Stimulated activated CD4-positive, alpha-beta T cell treated with anti-CD3 and anti-CD28 coated beads, Interleukin-1b, Interleukin-23, amount 100 ng/mL, for 1 hour (primary cell): ENCODE measurements at places on chromosomes 4 and X.

DNA sequence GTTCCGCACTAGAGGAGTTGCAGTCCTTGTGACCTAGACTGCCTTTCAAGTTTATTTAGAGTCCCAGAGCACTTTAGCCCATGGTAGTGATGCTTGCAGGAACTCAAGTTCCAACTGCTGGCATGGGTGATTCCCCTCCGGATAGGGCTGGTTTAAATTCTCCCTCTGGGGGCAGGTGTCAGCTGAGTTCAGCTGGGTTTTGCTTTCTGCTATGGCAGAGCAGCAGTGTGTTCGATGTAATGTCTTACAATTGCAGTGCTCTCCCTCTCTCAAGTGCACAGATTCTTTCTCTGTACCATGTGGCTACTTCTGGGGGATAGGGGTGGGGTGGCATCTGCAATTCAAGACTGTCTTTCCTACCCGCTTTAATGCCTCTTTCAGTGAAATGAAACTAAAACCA lies 164.8 kb upstream of the ZIC3 start:
- no peak for DNase-seq

DNA sequence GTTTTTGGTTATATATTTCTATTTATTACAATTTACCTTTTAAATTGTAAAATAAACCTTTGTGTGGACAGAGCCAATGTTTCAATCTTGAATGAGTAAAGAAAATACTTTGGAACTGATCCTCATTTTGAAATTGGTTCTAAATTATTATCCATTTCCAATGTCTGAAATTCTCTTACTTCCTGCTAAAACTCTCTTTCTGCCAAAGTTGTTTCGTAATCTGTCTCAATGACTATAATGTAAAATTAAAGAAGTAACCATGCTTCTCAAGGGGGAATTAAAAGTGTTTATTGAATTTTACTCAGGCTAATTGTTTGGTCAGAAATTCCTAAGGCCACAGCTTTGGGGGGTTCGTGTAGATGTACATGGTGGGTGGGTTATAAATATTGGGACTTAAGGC lies 34.8 kb downstream of the YIPF6 start:
- DNase-seq = no peak

DNA sequence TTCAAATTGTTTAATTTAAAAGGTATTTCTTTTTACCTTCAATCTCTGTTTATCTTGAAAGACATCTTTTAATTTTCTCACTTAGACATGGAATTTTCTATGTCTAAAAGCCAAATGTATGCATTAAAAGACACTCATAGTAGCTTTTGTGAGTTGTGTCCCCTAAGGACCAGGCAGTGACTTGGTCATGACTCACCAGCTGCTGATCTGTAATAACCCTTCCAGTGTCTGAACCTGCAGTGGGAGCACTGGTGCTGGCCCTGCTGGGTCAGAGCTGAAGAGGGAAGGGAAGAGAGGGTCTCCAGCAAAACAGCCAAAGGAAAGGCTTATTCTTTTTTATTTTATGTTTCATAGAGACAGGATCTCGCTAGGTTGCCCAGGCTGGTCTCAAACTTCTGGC lies 31.1 kb upstream of the SH3D19 start:
- no peak for DNase-seq

GRCh38 chr4:143148521-143148920 lies 36.2 kb upstream of the USP38 start:
- no peak for DNase-seq

DNA sequence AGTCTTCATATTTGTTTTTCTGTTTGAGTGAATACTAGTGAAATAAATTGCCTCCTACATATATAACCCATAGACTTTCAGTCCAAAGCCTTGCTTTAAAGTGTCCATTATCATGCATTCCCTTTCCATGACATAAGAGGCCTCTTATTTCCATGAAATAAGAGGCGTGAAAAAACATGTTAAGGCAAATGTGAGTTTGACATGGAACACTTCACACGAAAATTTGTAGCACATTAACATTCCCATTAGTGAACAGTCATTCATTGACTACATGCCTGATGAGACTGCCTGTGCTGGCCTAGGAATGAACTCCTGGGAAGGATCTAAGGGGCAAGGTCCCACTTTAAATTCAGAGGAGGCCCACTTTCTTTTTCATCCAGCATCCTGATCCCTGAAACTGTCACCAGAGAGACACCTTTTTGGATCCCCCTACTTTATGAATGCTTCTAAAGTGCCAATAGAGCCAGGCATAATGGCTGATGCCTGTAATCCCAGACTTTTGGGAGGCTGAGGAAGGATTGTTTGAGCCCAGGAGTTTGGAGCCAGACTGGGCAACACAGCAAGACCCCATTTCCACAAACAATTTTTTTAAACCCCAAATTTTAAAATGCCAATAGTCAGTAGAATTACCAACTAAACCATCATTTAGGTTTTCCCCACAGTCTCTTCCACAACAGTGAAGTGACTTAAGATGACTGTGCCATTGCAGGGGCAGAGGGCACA lies 6.7 kb downstream of the RTL8B start:
- no peak for DNase-seq

GRCh38 chr4:19478791-19479190 lies 772.9 kb upstream of the SLIT2 start:
- DNase-seq = no peak

GRCh38 chr4:3338321-3338838 lies 45.6 kb downstream of the RGS12 start:
- no peak for DNase-seq

GRCh38 chrX:10073671-10074070 lies 83.1 kb upstream of the CLCN4 start:
- no peak for DNase-seq

DNA sequence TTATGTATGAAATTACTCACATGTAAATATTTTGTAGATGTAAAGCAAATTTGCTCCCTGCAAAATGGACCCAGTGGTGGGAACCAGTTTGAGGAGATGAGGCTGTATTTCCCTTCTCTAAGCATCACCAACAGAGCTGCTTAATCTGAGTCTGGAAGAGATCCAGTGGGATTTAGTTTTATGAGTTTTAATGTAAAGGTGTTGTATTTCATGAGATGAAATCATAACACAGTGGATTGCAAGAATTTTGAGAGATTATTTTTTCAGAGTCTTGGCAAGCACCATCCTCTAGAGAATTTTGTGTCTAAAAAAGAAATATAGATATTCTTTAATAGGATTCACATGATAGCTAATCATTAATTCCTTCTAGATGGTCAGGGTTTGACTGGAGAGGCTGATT lies 35.6 kb upstream of the SFRP2 start:
- no peak for DNase-seq

DNA sequence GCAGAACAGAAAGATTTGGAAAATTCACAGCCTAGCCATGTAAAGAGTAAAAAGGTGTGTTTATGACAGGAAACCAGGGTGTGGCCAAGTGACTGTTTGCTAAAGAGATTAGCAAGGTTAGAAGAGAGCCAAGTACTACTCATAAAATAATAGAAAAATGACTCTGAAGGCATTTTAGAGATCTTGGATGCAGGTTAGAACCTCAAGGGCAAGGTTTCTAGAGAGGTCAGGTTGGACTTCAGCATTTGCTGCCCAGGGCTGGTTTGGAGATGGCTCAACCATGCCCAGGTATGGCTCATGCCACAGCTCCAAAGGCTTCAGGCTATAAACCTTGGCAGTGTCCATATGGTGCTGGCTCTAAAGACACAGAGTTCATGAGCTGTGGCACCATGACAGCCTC lies 40.6 kb upstream of the ADGRA3 start:
- DNase-seq = no peak

- no peak for DNase-seq
Measured at GRCh38 chr4:27152703-27153102, 292.1 kb downstream of the STIM2 start.

GRCh38 chr4:35300996-35301774 lies 943.1 kb downstream of the ARAP2 start:
- DNase-seq = no peak

DNA sequence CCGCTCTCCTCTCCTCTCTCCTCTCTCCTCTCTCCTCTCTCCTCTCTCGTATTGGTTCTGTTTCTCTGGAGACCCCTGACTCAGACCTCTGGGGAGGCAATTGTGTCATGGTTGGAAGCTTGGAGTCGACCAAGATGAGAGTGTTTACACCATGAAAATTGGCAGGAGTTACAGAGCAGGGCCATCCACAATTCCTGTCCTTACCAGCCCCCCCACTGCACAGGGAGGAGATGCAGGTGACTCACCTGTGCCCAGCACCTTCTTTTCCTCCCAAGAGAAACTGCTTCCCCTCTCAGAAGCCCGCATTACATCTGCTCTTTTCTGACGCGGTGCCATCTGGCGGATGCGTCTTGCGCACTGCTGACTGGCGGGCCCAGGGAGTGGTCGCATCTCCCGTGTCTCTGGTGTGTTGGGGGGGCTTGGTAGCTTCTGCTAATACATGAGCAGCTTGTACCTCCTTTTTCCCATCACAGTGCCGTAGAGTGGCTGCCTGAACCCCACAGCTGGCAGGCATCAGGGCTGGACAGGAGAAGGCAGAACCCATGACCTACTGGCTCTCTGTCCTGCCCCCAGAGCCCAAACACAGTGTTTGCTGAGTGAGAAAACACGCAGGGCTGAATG lies 31.4 kb upstream of the GPR78 start:
- no peak for DNase-seq

DNA sequence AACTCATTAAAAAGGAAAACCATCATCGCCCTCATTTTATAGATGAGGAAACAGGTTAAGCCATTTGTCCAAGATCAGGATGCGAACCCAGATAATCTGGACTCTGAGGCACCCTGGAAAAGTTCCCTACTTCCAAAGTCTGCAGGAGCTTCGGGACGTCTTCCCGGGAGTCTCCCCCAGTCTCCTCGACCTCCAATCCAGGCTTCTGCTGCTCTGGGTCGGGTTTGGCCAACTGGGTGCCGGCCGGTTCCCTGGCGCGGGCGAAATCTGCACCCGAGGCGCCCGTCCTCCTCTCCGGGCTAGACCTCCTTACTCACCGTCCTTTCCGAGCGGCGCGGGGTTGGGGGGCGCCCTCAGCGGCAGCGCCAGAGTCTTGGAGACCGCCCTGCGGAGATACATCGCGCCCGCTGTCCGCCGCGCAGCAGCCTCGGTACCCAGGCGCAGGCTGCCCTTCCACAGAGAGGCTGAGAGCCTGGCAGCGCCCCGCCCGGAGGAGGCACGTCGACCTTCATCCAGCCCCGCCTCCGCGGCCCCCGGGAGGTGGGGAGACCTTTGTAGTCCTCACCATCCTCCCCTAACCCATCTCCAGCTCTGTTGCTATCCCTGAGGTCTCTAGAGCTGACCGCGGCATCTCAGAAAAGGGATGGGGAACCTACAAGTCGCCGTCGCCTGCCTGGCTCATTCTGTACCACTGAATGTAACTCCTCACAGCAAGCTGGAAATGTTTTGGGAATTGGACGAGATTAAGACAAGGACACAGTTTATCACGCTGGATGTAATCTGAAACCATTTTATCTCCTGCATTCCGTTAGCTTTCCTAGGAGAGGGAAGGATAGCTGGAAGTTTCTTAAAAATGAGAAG lies at the start of gene MGARP:
Gene MGARP (minus strand): TSS at position 466 of the 861 bp plus-strand sequence. CDS start 67 bp downstream, at position 399.
- no peak for DNase-seq

DNA sequence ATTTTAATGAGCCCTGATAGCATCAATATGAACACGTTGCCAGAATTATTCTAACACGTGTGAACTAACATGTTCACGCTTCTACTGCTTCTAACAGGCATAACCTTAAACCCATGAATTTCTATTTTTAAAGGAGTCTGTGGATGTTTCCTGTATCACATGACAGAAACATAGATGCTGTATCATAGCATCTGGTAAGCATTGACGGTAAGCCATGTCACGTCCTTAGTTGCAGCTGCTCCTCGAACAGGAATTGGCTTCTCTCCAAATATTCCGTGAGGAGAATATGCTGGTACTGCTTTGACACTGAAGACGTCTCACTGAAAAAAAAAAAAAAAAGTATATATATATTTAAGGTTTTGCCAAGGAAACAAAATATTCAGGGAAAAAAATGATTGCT lies 105.1 kb upstream of the MXRA5 start:
- no peak for DNase-seq

DNA sequence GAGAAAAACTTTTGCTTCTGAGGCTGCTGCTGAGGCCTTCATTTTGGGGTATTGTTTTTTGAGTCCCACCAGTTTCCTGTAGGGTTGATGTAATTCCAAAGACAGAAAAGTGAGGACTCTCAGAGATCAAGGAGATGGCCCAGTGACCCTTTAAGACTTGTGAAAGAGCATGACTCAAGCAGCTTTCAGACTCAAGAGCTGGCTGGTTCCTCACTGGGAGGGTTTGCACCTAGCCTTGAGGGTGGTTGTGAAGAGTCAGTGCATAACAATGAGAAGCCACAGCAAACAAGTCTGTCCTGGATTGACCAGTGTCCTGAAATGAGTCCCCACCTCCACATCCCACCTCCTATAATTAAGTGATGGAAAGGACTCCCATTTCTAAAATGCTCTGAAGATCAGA lies 89.2 kb downstream of the NHS start:
- DNase-seq = no peak

GRCh38 chr4:120821977-120822376 lies 100.5 kb downstream of the PRDM5 start:
- DNase-seq = no peak

GRCh38 chrX:47047989-47048388 lies 30.3 kb upstream of the RGN start:
- DNase-seq = no peak

GRCh38 chr4:109011241-109012026 lies 248.6 kb upstream of the ETNPPL start:
- DNase-seq = no peak

DNA sequence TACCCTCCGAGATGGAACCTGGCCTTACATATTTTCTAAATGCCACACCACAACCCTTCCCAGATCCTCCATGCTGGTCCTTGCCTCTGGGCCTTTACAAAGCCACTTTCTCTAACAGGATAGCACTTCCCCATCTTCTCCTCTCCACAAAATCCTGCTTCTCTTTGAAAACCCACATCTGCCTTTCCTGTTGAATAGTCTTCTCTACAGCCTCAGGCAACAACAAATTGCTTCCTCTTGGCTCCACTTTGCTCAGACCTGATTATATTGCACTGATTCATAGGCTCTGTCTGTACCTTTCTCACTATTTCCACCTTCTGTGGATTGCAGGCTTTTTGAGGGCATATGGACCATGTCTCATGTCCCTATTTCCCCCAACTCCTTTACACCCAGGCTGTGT lies 203.7 kb upstream of the MBNL3 start:
- DNase-seq = no peak

GRCh38 chr4:25654971-25655963 lies at the start of gene SLC34A2:
SLC34A2 (plus strand) TSS chr4:25655851; CDS start chr4:25662501, 6,650 bp downstream.
- DNase-seq = no peak

GRCh38 chrX:56232221-56233082 lies at the start of gene KLF8:
KLF8 (plus strand) TSS chrX:56232356; CDS start chrX:56233335, 979 bp downstream.
- no peak for DNase-seq

DNA sequence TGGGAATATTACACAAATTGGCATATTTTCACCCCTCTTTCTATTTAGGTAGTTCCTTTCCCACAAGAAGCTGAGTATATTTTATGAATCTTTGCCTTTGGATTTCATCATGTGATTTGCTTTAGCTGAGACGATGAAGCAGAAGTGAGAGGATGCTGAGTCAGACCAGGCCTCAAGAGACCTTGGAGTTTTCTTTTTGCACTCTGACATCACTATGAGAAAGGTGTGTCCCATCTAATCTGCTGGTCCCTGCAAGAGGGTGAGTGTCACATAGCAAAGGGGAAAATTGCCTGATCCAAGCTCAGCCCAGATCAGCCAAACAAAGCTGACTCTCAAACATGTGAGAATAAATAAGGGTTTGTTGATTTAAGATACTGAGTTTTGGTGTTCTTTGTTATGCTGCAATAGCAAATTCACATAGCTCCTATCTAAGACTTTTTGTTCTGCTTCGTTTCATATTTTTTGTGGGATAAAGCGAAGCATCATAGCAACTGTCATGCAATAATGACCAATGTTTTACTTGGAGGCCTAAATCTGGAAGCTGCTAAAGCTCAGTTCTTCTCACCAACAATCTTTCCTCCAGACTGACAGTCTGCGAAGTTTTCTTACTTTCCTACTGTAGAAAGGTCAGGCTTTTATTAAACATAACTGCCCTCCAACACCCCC lies 176.9 kb downstream of the PDHA2 start:
- DNase-seq = no peak
